CD4-positive, alpha-beta T cell (primary cell): ENCODE measurements at places on chromosomes 16 and 17.
A peak's percentile ranks its signal among the peaks of the same experiment; 100 is the strongest.

DNA sequence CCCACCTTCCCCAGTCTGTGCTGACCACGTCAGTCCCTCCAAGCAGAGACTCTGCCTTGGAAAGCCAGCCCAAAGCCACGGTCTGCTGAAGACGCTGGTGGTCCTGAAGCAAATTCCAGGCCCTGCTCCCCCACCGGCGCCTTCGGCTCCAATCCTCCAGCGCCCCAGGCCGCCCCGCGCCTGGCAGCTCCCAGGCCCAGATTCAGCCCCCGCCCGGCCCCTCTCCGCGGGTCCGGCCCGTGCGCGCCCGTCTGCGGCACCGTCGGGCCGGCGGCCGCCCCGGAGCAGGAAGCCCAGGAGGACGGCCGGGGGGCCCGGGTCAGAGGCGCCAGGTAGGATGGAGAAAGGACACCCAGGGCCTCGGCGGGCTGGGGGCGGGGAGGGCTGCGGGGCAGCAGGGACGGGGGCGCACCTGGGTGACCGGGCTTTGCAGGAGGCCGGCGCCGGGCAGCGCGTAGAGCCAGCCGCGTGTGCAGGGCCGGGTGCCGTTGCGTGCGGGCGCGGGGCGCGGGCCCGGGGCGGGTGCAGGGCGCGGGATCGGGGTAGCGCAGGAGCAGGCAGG is 594 bp upstream of the SLC22A31 start:
- no peak for DNase-seq

GRCh38 chr17:40340327-40340726 is 24.2 kb downstream of the GJD3 start:
- DNase-seq = no peak

DNA sequence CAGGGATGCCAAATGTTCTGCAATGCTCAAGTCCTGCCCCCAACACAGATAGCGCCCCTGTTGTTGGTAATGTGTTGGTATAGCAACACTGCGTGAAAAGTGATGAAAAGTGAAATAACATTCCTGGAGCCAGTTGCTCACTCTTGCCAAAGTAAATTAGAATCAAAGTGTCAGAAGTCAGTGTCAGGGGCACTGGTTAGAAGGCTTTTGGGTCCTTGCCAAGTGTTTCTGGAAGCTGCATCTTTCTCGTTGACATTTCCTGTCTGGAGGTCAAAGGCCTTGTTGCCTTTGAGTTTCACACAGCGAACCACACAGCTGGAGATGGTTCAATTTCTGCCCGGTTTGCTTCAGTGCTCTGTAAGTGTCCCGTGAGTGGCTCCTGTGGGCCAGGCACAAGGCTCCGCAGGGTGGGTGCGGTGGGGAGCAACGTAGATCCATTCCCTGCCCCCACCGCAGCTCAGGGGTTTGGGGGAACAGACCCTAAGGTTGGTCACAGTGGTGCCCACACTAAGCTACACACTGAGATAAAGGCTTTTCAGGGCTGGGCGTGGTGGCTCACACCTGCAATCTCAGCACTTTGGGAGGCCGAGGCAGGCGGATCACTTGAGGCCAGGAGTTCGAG is 3.6 kb upstream of the SLC16A5 start:
- peak; percentile 36 for DNase-seq

GRCh38 chr16:27969574-27969973 is 93.9 kb downstream of the GSG1L start:
- no peak for DNase-seq

- DNase-seq = no peak
Measured at GRCh38 chr16:54577651-54578128, 291.1 kb upstream of the IRX3 start.

GRCh38 chr17:29664743-29665480 is 42.2 kb upstream of the CORO6 start:
- no peak for DNase-seq

DNA sequence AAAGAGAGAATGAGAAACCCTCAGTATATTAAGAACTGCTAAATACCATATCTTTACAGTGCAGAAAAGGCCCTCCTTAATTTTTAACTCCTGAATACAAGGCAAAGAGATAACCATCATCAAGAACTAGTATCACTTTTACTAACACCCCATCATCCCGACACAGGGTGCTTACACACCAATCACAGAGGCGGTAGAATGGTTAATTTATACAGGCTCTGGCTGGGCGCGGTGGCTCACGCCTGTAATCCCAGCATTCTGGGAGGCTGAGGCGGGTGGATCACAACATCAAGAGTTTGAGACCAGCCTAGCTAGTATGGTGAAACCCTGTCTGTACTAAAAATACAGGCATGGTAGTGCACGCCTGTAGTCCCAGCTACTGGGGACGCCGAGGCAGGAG is 4.2 kb downstream of the PSMD12 start:
- DNase-seq = no peak

DNA sequence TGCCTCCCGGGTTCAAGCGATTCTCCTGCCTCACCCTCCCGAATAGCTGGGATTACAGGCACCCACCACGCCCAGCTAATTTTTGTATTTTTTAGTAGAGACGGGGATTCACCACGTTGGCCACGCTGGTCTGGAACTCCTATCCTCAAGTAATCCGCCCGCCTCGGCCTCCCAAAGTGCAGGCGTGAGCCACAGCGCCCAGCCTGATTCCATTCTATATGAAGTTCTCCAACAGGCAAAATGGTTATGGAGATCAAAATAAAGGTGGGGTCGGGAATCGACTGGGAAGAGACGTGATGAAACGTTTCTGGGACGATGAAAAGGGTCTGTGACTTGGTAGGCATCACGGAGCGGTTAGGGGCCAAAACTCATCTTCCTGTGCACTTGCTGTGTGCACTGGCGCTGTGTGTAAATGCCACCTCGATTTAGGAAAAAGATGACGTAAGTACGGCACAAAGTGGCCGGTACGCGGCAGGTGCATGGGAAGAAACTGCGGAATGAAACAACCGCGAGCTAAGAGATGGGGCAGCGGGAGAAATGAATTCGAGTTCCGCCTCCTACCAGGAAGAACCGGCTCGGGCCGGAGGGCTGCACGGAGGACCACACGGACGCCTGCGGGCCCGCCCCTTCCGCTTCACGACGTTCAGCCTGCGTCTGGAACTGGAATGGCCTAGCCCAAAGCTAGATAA is 1.6 kb downstream of the TP53 start:
- DNase-seq = peak; percentile 87

DNA sequence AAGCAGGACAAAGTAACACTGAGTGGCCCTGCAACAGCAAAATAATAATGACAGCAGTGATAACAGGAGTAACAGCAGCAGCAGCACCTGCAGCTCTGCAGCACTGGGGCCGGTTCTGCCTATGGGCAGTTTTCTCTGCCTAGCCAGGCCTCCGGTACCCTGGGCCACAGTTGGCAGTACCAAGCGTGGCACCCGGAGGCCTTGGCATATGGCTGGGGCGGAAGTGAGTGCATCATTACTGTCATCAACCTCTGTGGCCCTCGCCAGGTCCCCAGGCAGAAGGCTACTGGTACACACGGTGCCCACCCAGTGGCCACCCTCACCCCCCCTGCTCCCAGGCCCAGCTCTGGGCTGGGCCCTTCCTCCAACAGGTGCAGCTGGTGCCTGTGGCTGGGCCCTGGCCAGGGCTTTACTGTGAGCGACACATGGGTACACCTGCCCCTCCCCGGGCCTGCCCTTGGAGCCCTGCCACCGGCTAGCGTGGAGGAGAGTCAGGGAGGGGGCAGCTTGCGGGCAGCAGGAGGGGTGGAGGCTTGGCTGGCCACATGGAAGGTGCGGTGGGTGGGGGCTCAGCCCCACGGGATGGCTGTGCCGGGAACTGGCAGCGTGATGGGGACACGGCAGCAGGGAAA is 3.0 kb downstream of the KCNJ12 start:
- DNase-seq = no peak

- no peak for DNase-seq
Measured at GRCh38 chr16:17696616-17697015, 225.9 kb upstream of the XYLT1 start.

DNA sequence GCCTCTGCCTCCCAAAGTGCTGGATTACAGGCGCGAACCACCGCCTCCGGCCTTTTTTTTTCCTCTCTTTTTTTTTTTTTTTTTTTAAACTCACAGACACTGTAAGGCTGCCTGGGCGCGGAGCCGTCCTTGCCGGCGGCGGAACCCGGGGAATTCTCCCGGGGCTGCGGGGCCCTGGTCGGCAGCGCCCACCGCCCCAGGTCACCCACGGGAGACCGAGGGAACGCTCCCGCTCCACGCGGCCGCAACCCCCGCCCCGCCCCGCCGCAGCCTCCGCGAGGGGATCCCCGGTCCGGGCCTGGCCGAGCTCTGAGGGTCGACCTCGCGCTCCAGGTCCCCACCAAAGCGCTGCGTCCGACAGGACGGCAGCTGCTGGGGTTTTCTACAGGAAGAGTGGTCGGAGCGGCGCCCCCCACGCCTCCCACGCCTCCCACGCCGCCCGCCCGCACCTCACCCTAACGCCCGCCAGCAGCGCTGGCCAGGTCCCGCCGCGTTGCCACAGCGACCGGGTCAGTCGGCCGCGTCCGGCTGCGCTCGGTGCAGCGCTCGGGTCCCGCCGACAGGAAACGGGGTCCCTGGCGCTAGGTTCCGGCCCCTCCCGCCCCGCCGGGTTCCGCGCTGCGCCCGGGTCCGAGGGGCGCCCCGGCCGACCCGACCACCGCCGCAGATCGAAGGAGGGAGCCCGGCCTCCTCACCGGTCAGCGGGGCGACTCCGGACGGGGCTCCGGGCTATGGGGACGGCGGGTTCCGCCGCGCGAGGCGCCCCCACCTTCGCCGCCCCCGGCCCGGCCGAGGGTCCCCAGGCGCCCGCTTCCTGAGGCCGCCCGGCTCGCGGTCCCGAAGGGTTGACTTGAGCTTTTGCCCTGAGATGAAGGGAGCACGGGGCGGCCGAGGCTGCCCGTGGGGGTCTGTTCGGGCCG is at the start of gene CCDC57:
CCDC57 (minus strand) TSS at position 512 of the 920 bp plus-strand sequence. CDS start 10,898 bp downstream, outside the sequence.
- DNase-seq = peak; percentile 78

DNA sequence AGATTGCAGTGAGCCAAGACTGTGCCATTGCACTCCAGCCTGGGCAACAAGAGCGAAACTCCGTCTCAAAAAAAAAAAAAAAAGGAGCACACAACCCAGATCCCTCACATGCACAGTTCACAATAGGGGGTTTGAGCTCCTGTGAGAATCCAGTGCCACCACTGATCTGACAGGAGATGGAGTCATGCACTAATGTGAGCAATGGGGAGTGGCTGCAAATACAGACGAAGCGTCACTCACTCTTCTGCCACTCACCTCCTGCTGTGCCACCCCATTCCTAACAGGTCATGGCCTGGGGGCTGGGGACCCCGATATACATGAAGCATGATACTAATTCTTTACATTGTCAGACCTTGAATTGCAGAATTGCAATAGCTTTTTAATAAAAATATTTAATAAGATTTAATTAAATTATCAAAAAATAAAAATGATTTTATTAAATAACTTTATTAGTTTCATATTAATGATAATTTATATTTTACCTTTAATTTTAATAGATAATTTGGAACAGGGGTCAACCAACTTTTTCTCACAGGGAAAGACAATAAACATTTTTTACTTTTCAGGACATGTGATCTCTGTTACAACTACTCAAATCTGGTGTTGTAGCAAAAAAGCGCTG is 171.4 kb downstream of the COPRS start:
- no peak for DNase-seq

DNA sequence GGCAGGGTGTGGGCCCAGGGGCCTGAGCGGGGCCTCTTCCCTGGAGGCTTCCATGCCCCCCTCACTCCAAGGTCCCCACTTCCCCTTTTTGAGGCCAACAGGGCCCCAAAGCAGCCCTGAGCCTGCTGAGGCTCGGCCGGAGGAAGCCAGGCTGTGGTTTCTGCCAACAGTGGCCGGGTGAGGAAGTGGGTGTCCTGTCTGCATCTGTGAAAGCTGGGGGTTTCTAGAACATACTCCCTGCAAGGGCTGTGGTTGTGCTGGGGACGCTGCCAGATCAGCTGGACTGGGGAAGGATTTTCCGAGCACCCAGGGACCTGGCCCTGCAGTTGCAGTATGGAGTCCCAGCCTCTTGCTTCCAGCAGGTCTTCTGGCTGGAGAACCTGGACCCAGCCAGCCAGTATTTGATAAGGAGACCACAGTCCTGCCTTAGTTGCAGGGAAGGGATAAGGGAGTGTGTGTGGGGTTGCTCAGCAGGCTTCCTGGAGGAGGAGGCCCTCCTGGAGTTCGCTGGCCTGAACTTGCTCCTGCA is 15.7 kb downstream of the ADCY7 start:
- peak; percentile 32 for DNase-seq

- no peak for DNase-seq
Measured at GRCh38 chr16:56506941-56507340, 12.9 kb downstream of the BBS2 start.

DNA sequence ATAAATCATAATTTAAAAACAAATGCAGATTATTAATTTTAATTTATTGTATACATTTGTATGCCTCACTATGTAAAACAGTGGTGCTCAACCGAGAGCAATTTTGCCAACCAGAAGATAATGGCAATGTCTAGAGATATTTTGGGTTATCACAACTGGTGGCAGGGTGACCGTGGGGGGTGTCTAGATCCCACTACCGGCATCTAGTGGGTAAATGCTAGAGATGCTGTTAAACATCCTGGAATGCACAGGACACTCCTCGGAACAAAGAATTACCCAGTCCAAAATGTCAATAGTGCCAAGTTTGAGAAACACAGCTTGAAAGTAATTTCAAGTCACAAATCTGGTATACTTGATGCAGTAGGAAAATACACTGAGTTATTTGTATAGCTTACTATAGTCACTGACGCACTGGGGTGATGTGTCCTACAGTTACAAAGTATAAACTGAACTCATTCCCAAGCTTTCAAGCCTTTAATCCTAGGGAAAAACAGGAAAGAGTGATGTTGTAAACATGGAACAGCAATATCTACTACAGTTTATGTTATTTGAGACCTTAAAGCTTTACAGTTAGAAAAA is 133.5 kb downstream of the BRIP1 start:
- DNase-seq = no peak

DNA sequence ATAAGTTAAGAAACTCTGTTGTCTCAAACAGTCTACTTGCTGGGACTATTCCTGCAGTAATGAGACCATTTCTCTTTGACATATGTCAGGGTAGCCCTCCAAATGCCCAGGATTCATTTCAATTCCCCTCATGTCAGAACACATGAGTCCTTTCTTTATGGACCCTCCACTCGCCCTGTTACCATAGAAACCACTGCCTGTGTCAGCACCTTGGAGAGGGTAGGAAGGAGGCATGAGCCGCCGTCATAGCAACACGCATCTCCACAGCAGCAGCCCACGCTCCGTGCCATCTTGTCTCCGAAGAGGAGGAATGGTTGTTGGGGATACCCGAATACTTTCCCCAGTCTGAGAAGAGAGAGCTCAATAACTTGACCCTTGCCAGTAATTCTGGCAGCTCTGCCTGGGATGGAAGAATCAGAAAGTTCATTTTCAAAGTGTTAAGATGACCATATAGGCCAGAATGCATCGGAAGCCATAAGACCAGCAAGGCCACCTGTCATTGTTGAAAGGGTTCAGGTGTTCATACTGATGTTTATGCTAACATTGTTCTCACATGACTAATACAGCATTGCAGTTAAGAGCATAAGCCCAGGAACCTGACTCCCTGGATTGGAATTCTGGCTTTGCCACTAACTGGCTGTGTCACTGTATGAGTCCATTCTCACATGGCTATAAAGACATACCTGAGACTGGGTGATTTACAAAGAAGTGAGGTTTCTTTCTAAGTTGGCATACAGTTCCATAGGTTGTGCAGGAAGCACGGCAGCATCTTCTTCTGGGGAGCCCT is 141.3 kb downstream of the ABCC12 start:
- no peak for DNase-seq
